AG04449 (cell line): ENCODE measurements at places on chromosomes 4 and X.

DNA sequence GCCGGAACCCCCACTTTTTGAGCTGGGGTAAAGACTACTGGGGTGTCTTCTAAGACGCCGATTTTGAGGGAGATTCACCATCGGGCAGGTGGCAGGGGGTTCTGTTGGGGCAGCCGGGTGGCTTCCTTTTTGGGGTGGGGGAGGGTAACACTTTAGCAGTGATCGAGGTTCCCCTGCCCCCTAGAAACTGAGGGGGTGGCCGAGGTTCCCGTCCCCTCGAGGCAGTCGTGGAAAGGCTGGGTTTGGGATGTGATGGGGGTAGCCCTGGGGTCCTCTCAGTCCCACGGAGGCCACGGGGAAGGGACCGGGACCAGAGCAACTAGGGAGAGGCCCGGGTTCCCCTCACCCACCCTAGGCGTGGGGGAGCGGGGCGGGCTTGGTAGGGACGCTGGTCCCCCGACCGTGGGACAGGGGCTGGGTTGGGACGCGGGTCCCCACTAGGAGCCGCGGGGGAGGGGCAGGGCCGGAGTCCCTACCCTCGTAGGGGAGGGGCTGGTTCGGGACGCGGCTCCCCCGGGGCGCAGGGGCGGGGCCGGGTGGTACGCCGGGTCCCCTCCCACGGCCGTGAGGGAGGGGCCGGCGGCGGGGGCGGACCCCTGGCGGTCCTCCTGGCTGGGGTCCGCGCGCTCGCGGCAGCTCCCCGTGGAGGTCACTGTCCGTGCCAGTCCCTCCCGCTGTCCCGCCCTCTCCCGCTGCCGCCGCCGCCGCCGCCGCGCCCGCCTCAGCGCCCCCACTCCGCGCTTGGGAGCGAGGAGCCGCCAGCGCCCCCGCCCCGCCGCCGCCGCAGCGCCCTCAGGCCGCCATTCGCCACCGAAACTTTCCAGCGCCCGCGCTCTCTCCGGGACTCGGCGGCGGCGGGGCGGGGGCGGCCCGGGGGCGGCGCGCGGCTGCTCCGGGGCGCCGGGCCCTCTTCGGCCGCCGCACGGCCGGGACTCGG, at the start of gene TBL1X:
TSS of gene TBL1X (plus strand) at position 624 of the 937 bp plus-strand sequence. CDS start 188,529 bp downstream, outside the sequence.
- no peak for DNase-seq

DNA sequence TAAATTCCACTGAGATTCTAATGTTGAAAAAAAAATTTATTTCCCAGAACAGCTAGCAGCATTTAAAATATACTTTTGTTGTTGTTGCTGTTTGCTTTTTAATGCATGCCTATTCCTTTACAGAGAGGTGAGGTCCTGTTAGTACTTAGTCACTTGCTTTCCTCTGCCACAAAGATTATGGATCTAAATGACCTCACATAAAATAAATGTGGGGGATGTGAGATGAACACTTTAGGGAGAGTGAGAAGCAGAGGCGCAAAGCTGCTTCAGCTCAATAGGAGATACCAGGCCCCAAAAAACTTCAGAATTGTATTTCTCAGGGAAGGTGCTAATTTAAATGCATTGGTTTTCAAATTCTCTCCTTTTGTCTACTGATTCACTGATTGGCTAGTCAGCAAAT, 4.0 kb downstream of the LDB2 start:
- no peak for DNase-seq

DNA sequence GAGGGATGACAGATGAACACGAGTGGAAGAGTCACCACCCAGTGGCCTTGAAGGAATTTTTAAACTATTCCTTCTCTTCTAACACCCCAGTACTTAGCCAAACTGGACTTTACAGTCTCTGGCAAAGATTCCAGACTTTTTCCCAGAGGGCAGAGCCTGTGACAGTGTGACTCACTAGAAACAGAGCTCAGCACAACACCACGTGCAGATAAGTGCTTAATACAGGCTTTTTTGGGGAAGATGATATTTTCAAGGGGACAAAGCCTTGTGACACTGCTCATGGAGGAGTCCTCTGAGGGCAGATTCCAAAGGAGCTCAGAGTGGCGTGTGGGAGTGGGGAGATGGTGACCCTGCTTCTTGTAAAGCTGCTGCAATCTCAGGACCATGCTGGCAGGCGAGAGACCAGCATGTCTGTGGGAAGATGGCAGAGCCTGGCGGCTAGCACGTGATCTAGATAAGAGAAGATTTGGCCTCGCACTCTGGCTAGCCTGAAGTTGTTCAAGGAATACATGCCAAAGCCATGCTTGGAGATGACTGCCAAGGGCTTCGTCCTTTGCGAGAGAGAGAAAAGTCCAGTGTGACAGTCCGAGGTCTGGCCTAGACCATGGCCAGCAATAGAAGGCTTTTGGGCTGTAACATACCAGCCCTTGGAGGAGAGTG, 2.4 kb downstream of the RAB33A start:
- DNase-seq = no peak

DNA sequence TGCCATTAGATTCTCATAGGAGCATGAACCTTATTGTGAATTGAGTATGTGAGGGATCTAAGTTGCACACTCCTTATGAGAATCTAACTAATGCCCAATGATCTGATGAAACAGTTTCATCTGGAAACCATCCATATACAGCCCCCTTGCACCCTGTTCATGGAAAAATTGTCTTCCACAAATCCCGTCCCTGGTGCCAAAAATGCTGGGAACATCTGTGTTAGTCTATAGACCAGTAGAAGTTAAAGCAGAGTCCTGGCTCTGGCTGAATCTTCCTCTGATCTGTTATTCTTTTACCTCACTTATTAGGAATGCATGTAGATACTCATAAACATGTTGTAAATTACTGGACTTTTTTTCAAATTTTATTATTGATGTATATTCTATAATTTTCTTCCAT, 29.2 kb downstream of the SULT1B1 start:
- no peak for DNase-seq

DNA sequence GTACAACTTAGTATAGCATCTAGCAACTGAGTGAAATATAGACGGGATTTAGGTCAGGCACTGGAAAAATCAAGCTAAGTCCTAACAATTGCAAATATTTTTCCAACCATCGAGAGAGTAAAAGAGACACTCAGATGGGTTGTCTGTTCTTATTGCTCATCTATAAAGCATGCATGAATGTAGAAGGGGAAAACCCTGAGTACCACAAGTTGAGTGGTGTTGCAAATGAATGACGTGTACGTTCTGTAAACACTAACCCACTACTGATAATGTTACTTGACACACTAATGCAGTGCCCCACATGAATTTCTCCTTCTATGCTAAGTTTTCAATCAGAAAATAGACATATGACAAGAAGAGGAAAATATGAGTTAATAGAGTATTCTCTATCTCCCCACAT, 211.2 kb downstream of the COX18 start:
- DNase-seq = peak; percentile 17

- no peak for DNase-seq
Observed at GRCh38 chr4:79609817-79610216, 201.8 kb upstream of the GK2 start.

DNA sequence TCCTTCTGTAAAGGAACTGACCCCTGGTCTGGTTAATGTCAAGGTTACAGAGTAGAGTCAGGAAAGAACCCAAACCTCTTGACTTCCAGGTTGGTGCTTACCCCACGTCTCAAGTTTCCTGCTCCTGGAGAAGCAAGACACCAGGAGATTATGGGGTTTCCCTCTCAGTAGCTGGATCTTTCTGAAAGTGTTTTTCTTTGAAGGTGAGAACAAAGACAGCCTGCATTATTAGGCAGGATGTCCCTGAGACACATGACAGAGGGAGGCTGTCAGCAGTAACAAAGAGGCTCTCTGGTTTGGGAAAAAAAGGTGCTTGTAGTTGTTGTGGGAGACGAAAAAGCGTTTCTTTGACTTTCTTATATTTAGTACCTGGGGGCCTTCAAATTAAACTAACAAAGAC, 44.7 kb upstream of the IGFBP7 start:
- no peak for DNase-seq

DNA sequence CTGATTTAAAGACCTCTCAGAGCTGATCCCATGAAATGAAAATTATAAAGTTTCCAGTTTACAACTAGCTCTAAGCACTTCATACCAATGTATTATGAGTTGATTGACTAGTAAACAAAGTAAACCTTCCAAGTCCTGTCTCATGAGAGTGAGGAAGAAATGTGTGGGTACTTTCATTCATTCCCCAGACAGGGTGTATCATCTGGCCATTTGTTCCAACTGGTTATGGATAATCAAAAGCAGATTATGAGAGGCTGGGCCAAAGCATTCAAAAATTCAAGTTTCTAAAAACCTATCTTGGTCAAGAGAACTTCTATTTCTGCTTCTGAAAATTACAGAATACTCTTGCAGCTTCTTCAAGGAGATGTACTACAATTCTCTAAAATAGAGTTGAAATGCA, 193.3 kb upstream of the RASGEF1B start:
- DNase-seq = no peak

- no peak for DNase-seq
Observed at GRCh38 chrX:136714626-136715599, 65.8 kb downstream of the ARHGEF6 start.

- no peak for DNase-seq
Observed at GRCh38 chr4:73589887-73590801, 30.1 kb downstream of the RASSF6 start.

GRCh38 chrX:6961286-6962005, 186.1 kb upstream of the STS start:
- DNase-seq = no peak

- DNase-seq = no peak
Observed at GRCh38 chrX:97401154-97401553, 517.4 kb downstream of the RPA4 start.

DNA sequence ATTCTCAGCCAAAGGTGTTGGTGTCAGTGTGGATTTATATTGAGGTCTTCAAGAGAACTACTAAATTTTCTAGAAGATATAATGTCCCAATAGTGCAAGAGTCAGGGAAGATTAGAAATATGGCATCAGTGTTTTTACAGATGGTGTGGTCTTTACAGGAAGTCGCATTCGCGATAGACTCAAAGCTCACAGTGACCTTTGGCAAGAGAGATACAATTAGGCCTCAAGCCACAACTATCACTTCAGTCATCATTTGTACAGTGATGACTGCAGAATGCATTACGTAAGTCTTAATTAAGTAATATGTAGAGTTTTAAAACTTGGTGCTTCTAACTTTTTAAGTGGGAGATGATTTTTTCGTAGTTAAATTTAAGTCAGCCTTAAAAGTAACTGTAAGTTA, 237.2 kb upstream of the FSTL5 start:
- DNase-seq = no peak

GRCh38 chrX:115559672-115560071, 1.3 kb upstream of the PLS3 start:
- DNase-seq = no peak

GRCh38 chr4:119049342-119049741, 86.3 kb upstream of the MYOZ2 start:
- no peak for DNase-seq

DNA sequence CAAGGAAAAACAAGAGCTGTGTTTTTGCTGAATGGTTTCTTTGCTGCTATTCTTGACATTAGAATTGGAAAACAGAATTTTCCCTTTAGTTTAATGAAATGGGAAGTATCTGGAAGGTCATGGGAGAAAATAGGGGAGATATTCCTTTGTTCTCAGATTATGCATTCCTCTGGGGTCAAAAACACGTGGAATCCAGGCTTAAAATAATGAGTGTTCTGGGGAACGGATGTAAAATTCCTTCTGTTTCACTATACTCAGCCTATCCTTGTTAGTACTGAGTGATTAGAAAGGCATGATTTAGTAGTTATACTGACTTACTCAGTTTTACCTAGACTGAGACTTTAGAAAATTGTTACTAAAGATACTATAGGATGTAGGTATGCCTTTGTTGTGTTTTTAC, 107.3 kb downstream of the ARHGAP10 start:
- no peak for DNase-seq

GRCh38 chr4:159765382-159765781, 662.5 kb downstream of the RAPGEF2 start:
- no peak for DNase-seq

DNA sequence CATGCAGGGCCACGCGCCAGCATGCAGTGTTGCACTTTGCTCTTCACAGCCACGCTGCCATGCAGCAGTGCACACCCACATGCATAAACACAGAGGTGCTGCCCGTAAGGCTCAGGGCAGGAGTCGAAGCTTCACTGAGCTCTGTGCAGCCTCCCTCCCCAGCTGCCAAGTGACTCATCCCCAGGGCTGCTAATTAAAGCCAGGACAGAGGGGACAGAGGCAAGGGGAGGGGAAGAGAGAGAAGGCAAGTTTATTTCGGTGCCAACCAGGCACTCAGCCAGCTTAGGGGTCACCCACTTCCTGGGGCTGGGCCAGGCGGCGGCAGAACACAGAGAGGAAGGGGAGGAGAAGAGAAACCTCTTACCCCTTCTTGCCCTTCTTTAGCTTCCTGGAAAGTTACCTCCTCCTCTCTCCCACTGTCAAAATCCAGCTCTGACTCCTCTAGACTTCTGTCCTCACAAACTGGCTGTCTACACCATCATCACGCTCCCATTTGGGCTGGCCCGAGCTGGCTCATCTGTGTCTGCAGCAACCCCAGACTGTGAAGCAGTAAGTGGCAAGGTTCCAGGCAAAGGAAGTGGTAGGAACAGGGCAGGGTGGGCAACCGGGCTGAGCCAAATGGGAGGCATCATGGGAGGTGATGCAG, 6.2 kb upstream of the IQSEC2 start:
- DNase-seq = no peak

- no peak for DNase-seq
Observed at GRCh38 chr4:44553180-44553579, 98.2 kb downstream of the YIPF7 start.

DNA sequence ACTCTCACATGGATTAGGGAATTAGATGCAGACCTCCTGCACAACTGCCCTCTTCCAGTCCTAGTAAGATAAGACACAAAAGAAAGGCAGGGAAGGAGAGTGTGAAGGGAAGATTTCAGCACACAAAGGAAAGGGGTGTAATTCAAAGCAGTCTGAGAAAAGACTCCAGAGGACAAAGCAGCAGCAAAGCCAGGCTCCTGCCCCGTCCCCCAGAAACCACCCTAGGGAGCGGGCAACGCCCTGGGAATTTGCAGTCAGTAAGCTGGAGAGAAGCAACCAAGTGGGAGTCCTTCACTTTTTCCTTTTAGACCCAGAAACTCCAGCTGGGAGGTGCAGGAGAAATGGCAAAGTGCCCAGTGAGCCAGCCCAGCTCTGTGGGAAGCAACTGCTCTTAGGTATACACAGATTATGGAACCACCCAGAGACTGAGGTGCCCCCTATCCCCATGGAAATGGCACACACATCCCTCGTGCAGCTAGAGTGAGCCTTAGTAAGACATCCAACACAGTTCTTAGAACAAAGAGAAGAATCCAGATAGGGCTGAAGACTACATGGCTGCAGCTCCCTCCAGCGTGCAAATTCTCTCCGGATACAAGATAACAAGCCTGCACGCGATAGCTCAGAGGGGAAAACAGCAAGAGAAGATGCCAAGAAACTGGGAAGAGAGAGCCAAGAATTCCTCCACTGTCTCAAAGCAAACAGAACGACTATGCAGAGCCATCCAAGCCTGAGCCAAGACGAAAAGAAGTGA, 26.5 kb upstream of the IRAK1 start:
- peak; percentile 36 for DNase-seq

DNA sequence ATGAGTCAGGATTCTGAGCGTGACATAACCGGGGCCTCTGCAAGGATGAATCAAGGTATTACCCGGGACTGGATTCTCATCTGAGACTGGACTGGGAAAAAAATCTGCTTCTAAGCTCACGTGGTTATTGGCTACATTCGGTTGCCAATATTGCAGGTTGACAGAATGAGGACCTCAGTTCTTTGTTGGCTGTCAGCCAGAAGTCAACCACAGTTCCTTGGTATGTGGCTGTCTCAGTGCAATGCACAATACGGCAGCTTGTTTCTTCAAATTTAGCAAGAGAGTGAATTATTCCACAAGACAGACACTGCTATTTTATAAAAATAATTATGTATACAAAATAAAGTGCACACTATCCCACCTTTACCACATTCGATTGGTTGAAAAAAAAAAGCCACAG, 424.2 kb downstream of the KLHL4 start:
- DNase-seq = no peak
